ENCODE measurements at places on chromosomes 11 and 22. TPM values are rescaled to one million over a fixed set of nuclear protein-coding genes. Genes with fewer than 3 reads are reported as not detected.

- no peak overlapping the region for H3K4me3 ChIP-seq
- H3K4me1 ChIP-seq, result no peaks in the 10 kb centered on the region
- H3K27me3 ChIP-seq, result no peaks in the 10 kb centered on the region
Measured at GRCh38 chr11:32775908-32776307, 18.6 kb downstream of the CCDC73 start.

The RELT gene
- 11.3 TPM for total RNA-seq

- no peak overlapping the region for H3K4me3 ChIP-seq
- no peak overlapping the region for H3K27ac ChIP-seq
- no peak for DNase-seq
- no peaks in the 10 kb centered on the region for H3K4me1 ChIP-seq
- no peaks in the 10 kb centered on the region for H3K27me3 ChIP-seq
Measured at GRCh38 chr11:106457727-106458126, 380.3 kb downstream of the AASDHPPT start.

The TRIM3 gene
- total RNA-seq, result 35.4 TPM

Data from Panc1 (cell line).